Caco-2 (cell line): ENCODE measurements at places on chromosomes 2 and 18. TPM values are rescaled to one million over a fixed set of nuclear protein-coding genes. Genes with fewer than 3 reads are reported as not detected.

GRCh38 chr18:49476664-49477411, 10.2 kb downstream of the C18orf32 start:
- no peaks in the 10 kb centered on the region for H3K4me1 ChIP-seq
- no peaks in the 10 kb centered on the region for H3K27me3 ChIP-seq
- no peak overlapping the region for H3K4me3 ChIP-seq
- DNase-seq: no peak

DNA sequence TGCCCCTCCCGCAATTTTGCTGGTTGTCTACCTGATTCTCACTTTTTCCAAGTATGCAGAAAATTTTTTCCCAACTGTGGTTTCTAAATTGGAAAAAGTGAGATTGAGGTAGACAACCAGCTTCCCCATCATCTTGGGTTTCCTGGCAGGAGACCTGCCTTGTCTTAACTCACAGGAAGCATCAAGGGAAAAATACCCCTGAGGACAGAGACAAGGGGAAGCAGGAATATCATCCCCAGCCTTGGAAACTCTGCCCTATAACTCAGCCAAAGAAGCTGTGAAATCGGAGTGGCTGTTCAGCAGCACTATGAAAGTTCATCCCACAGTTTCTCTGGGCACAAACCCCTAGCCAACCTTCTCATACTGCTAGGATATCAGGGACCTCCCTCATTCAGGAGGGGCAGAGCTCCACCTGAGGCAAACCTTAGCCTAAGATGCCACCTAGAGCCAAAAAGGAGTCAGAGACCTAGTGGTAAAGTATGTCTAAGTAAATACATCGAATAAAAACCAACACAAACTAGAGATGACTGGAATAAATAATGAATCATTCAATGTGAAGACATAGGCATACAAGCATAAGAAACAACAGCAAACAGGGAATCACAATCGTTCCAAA, 68.2 kb downstream of the ZSWIM2 start:
- no peak overlapping the region for H3K4me3 ChIP-seq
- no peaks in the 10 kb centered on the region for H3K4me1 ChIP-seq
- no peaks in the 10 kb centered on the region for H3K36me3 ChIP-seq
- H3K27ac ChIP-seq: no peak overlapping the region

- H3K27me3 ChIP-seq: no peaks in the 10 kb centered on the region
- H3K4me3 ChIP-seq: no peak overlapping the region
Measured at GRCh38 chr2:184444217-184444616, 154.1 kb upstream of the ZNF804A start.

GRCh38 chr18:79186649-79187048, 117.5 kb downstream of the ATP9B start:
- no peaks in the 10 kb centered on the region for H3K4me1 ChIP-seq
- H3K27me3 ChIP-seq: no peaks in the 10 kb centered on the region
- DNase-seq: no peak
- H3K4me3 ChIP-seq: no peak overlapping the region

GRCh38 chr2:61862085-61862484, 8.2 kb upstream of the FAM161A start:
- peaks cover 1% of the 10 kb centered on the region; the same call in 1 of the 2 replicates for H3K36me3 ChIP-seq
- H3K27ac ChIP-seq: no peak overlapping the region
- no peak for DNase-seq

- H3K4me3 ChIP-seq: no peak overlapping the region
- peaks cover 39% of the 10 kb centered on the region for H3K4me1 ChIP-seq
- H3K27me3 ChIP-seq: no peaks in the 10 kb centered on the region
Measured at GRCh38 chr2:55718165-55719008, 24.7 kb upstream of the PNPT1 start.

- H3K4me3 ChIP-seq: no peak overlapping the region
- no peak overlapping the region for H3K27ac ChIP-seq
- no peak for DNase-seq
- H3K27me3 ChIP-seq: no peaks in the 10 kb centered on the region
- no peaks in the 10 kb centered on the region for H3K36me3 ChIP-seq
- no peaks in the 10 kb centered on the region for H3K4me1 ChIP-seq
Measured at GRCh38 chr2:235780401-235780800, 286.6 kb downstream of the AGAP1 start.

- no peaks in the 10 kb centered on the region for H3K4me1 ChIP-seq
- H3K27ac ChIP-seq: no peak overlapping the region
- no peak for DNase-seq
- no peak overlapping the region for H3K4me3 ChIP-seq
Measured at GRCh38 chr18:50636366-50637057, 76.6 kb downstream of the MAPK4 start.

DNA sequence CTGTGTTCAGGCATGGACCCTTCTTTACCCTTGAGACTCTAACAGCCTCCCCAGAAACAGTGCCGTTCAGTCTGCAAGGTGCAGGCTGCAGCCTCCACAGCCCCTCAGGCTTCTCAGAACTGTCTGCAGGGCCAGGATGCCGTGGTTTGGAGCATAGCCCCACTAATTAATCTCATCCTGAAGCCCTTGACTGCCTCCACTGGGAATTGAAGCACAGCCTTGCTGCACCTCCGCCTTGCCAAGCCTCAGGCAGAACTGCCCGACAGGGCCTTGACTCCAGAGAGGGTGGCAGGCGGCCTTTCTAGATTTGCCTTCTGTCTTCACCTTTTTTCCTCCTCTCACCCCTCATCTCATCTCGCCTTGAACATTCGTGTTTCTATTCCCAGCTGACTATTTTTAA, 119.8 kb downstream of the NRP2 start:
- no peaks in the 10 kb centered on the region for H3K27me3 ChIP-seq
- no peak overlapping the region for H3K4me3 ChIP-seq
- H3K36me3 ChIP-seq: no peaks in the 10 kb centered on the region
- H3K4me1 ChIP-seq: peaks cover 10% of the 10 kb centered on the region
- H3K27ac ChIP-seq: no peak overlapping the region

CCL20 gene
- total RNA-seq: 2.8 and 3.5 TPM in 2 replicates

SMC6 gene
- total RNA-seq: 39.4 and 41.3 TPM in 2 replicates

- H3K27me3 ChIP-seq: no peaks in the 10 kb centered on the region
- H3K4me3 ChIP-seq: no peak overlapping the region
- no peaks in the 10 kb centered on the region for H3K36me3 ChIP-seq
Measured at GRCh38 chr2:8087480-8087840, 594.4 kb upstream of the ID2 start.

DNA sequence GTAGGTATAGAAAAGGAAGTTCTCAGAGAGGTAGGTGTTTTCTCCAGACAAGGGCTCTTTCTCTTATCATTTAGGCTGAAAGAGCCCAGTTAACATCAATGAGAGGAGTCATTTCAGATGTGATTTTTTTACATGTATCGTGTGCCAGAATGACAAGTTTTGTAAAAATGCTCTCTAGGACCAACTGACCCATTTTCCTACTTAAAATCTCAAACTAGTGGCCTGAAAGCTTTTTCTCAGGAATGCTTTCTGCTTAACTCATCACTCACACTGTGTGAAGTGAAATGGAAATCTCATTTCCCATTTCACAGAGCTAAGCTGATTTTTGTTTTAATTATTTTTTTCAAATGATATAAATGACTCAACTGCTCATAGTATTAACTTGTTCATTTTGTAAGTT, 128.7 kb upstream of the CYP26B1 start:
- H3K27ac ChIP-seq: no peak overlapping the region
- no peak for DNase-seq
- H3K4me1 ChIP-seq: peaks cover 11% of the 10 kb centered on the region
- no peaks in the 10 kb centered on the region for H3K27me3 ChIP-seq
- H3K36me3 ChIP-seq: no peaks in the 10 kb centered on the region
- no peak overlapping the region for H3K4me3 ChIP-seq

KLHL30 gene
- 0.26 and 0.36 TPM in 2 replicates for total RNA-seq

TUBB8B gene
- total RNA-seq: 0.91 and 1.4 TPM in 2 replicates

GRCh38 chr18:80246445-80247392, 595 bp downstream of the PARD6G start:
- no peak for DNase-seq
- no peaks in the 10 kb centered on the region for H3K4me1 ChIP-seq
- H3K36me3 ChIP-seq: no peaks in the 10 kb centered on the region
- H3K27ac ChIP-seq: no peak overlapping the region
- no peaks in the 10 kb centered on the region for H3K27me3 ChIP-seq

IL1RL1 gene
- not detected in 2 replicates for total RNA-seq

GRCh38 chr2:98379311-98380202, 33.3 kb downstream of the CNGA3 start:
- H3K27ac ChIP-seq: no peak overlapping the region
- H3K4me1 ChIP-seq: no peaks in the 10 kb centered on the region
- H3K36me3 ChIP-seq: no peaks in the 10 kb centered on the region
- no peak for DNase-seq
- H3K27me3 ChIP-seq: no peaks in the 10 kb centered on the region; the same call in 1 of the 2 replicates

DNA sequence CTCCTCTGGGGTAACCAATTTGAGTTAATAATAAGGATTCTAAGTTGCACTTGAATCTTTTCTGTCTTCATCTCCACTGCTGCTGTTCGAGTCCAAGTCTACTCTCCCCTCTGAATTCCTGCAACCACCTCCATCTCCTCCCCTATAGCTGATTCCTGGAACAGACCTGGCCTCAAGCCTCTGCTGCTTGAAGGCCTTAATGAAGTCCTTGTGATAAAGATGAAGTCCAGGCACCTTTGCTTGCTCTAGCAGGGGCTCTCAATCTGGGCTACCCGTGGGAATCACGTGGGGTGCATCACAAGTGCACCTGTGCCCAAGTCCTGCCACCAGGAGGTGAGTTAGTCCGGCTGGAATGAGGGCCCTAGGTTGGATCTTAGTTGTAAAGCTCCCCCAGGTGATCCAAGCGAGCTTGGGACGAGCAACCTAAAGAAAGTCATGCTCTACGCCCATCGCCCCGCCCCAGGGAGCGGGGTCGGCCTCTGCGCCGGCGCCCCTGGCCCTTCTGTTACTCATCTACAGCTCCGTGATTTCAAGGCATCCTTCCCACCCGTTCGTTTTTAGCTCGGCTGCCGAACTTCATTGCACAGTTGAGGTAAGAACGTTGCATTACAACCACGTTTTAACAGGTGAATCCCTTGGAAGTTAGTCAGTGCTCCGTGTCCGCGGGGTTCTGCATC, 905 bp upstream of the IAH1 start:
- no peaks in the 10 kb centered on the region for H3K4me1 ChIP-seq
- no peaks in the 10 kb centered on the region for H3K27me3 ChIP-seq
- no peak overlapping the region for H3K27ac ChIP-seq
- DNase-seq: peak; percentile 24
- no peak overlapping the region for H3K4me3 ChIP-seq
- H3K36me3 ChIP-seq: peaks cover 4% of the 10 kb centered on the region; the same call in 1 of the 2 replicates

TTL gene
- 40.8 and 46.9 TPM in 2 replicates for total RNA-seq

DNA sequence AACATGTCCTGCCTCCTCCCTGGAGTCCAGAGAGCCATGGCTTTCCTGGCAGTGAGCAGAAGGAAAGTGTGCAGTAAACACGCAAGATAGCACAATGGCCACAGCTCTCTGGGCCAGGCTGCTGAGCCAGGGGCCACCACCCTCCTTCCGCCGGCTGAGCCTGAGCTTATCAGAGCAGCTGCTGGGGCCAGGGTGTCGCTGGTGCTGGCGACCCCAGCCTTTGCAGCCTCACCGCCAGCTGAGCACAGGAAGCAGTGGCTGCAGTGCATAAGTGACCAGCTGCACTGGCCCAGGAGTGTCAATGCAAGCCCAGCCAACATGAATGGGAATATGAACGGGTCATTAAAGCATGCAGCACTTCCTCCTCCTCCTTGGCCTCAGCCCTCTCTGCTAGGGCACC, 172.0 kb downstream of the ZFP36L2 start:
- no peak for DNase-seq
- no peak overlapping the region for H3K4me3 ChIP-seq
- no peaks in the 10 kb centered on the region for H3K36me3 ChIP-seq
- peaks cover 26% of the 10 kb centered on the region for H3K4me1 ChIP-seq
- H3K27ac ChIP-seq: no peak overlapping the region

- no peak overlapping the region for H3K4me3 ChIP-seq
- no peak overlapping the region for H3K27ac ChIP-seq
Measured at GRCh38 chr2:3839476-3839875, 136.1 kb downstream of the DCDC2C start.

GRCh38 chr2:108533832-108534583, at the start of gene LIMS1:
TSS of gene LIMS1 (plus strand) at chr2:108534470. CDS start at chr2:108534563, 93 bp downstream.
- H3K27ac ChIP-seq: peak within 1 kb of the TSS; percentile 91
- H3K27me3 ChIP-seq: no peaks in the 10 kb centered on the region
- peak; percentile 92 for DNase-seq
- H3K36me3 ChIP-seq: no peaks in the 10 kb centered on the region

DSC2 gene
- 21.7 and 22.7 TPM in 2 replicates for total RNA-seq

GRCh38 chr2:199457147-199458008, at the start of gene SATB2:
TSS of gene SATB2 (minus strand) at chr2:199457939. CDS start at chr2:199456037, 1,902 bp downstream.
- peaks cover 3% of the 10 kb centered on the region; the same call in 1 of the 2 replicates for H3K27me3 ChIP-seq
- peak; percentile 32 for DNase-seq
- H3K36me3 ChIP-seq: no peaks in the 10 kb centered on the region
- H3K4me3 ChIP-seq: peak within 1 kb of the TSS; percentile 51
- peaks cover 17% of the 10 kb centered on the region for H3K4me1 ChIP-seq

FAM228A gene
- not detected in 2 replicates for total RNA-seq

DNA sequence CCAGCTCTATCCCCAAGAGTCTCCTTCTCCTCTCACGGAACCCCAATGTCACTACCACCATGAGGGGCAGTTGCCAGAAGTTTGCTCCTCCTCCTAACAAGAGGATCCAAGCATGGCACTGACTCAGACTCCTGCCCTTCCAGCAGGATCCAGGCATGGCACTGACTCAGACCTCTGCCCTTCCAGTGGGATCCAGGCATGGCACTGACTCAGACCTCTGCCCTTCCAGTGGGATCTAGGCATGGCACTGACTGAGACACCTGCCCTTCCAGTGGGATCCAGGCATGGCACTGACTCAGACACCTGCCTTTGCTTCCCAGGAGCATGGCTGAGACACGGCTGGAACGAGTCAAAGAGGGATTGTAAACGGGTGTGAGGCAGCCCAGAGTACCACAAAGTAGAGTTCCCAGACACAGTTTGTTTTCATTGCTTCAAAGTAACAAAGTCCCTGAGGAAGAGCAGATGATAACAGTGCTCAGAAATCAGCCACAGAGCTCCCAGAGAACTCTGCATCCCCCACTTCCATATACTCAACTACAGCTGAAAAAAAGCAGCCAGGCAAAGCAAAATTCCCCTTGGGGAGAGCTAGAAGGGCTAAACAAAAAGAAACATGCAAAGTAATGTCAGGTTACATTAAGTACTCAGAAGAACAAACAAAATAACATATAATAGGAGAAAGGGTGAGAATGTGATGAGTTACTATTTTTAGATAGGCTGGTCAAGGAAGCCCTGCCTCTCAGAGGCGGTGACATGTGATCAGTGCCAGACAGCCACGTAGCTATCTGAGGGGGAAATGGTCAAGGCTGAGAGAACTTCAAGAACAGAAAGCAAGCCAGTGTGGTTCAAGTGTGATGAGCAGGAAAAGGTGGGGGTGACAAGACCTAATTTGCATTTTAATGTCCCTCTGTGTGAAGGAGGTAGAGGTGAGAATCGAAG, 3.0 kb downstream of the BUB1 start:
- DNase-seq: no peak
- H3K27ac ChIP-seq: no peak overlapping the region
- no peaks in the 10 kb centered on the region for H3K27me3 ChIP-seq
- H3K36me3 ChIP-seq: peaks cover 2% of the 10 kb centered on the region; the same call in 1 of the 2 replicates
- no peaks in the 10 kb centered on the region for H3K4me1 ChIP-seq
- H3K4me3 ChIP-seq: no peak overlapping the region

- no peak overlapping the region for H3K4me3 ChIP-seq
- H3K36me3 ChIP-seq: no peaks in the 10 kb centered on the region
- no peak overlapping the region for H3K27ac ChIP-seq
- DNase-seq: no peak
- H3K4me1 ChIP-seq: peaks cover 8% of the 10 kb centered on the region
- no peaks in the 10 kb centered on the region for H3K27me3 ChIP-seq
Measured at GRCh38 chr2:147096671-147097070, 748.2 kb upstream of the ACVR2A start.

- no peak overlapping the region for H3K27ac ChIP-seq
- peaks cover 4% of the 10 kb centered on the region for H3K36me3 ChIP-seq
- peaks cover 20% of the 10 kb centered on the region for H3K4me1 ChIP-seq
- H3K4me3 ChIP-seq: peak overlapping the region; percentile 95
Measured at GRCh38 chr2:96869281-96869821, 529 bp downstream of the SEMA4C start.
